ENCODE measurements at places on chromosomes 1 and 21. TPM values are rescaled to one million over a fixed set of nuclear protein-coding genes. Genes with fewer than 3 reads are reported as not detected.

GRCh38 chr1:113519556-113519955 is 129.2 kb downstream of the MAGI3 start:
- DNase-seq: no peak

- DNase-seq: no peak
These were observed 31.6 kb upstream of the UBE2U start for GRCh38 chr1:64171797-64172281.

DNA sequence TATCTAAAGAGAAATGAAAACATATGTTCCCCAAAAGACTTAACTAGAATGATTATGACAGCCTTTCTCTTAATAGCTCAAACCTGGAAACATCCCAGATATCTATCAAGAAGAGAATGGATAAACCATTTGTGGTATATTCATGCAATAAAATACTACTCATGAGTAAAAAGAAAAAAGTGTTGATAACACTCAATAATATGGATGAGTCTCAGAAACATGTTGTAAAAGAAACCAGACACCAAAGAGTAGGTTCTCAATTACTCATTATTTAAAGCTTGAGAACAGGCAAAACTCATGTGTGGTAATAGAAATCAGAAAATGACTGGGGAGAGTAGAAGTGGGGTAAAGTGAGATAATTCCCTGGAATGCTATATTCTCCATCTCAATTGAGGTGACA is 154.1 kb downstream of the PHTF1 start:
- no peak for DNase-seq

- DNase-seq: no peak
These were observed 33.4 kb downstream of the TMCC2 start for GRCh38 chr1:205260948-205261732.

- no peak for DNase-seq
These were observed 20.2 kb upstream of the PKP1 start for GRCh38 chr1:201262963-201263608.

GRCh38 chr1:95073446-95073845 is 695 bp upstream of the ALG14 start:
- DNase-seq: no peak

DNA sequence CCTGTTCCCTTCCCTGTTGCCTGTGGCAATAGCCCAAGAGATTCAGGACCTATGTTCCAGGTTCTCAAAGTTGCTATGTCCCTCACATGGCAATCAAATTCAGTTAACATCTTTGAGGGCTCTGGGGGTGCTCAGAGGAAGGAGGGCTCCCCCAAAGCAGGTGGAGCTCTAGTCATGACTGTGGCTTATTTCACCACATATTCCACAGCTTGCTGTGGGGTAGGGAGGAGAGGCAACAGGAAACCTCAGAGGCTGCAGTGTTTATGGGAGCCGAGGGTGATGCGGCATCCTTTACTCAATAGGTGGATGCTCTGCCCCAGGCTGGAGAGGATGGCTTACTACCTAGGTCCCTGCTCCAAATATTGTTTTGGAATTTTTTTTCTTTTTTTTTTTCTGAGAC is 1.2 kb upstream of the MKNK1 start:
- DNase-seq: no peak

- DNase-seq: no peak
These were observed 227.1 kb downstream of the GRIK3 start for GRCh38 chr1:36807262-36807661.

DNA sequence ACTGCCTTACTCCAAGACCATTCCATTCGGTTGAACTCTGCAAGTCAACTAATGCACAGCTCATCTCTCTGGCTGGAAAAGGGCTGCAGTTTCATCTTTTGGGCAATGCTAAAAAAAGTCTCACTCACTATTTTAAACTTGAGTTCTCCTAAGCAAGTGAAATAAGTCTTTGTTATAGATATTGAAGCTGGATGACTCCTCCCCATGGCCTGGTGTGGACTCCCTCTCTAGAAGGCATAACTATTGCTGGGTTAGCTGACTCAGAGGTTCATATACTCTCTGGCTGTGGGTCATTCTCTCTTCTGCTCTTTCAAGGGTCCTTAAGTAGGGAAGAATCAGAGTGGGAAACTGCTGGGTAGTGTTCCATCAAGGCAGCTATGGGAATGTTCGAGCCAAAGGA is 88.0 kb downstream of the XCL2 start:
- DNase-seq: no peak

DNA sequence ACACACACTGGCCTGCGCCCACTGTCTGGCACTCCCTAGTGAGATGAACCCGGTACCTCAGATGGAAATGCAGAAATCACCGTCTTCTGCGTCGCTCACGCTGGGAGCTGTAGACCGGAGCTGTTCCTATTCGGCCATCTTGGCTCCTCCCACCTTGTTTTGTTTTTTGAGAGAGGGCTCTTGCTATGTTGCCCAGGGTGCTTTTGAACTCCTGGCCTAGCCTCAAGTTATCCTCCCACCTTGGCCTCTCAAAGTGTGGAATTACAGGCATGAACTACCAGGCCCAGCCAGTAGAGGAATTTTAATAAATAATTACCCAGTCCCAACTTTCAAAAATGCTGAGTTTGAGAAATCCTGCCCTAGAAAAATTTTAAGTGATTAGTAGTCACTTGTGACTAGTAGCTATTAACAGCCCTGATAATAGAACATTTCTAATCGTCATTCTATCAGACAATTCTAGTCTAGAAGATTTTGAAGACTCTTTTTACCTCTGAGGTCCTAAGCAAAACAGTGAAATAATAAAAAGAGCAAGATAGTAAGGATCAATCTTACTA is 30.9 kb upstream of the SLC35D1 start:
- DNase-seq: no peak

DNA sequence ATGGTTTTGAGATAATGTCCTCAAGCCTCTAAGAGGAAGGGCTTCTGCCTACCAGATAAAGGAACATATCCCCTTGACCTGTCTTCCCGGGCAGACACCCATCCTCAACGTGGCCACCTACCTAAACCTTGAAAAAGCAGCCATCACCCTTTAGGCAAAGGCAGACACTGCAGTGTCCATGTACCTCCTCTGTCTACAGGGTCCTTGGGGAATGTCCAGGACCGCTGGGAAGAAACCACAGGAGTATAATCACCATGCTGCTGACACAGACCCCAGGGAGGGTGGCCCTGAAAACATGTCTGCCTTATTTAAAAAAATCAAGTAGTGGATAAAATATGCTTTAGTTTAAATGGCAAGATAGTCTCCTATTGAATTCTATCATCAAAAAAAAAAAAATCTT is 16.6 kb downstream of the BCAR3 start:
- no peak for DNase-seq

GRCh38 chr1:51168266-51168845 is 66.3 kb downstream of the C1orf185 start:
- DNase-seq: no peak

GRCh38 chr1:166597516-166597915 is 241.8 kb upstream of the POGK start:
- no peak for DNase-seq

DNA sequence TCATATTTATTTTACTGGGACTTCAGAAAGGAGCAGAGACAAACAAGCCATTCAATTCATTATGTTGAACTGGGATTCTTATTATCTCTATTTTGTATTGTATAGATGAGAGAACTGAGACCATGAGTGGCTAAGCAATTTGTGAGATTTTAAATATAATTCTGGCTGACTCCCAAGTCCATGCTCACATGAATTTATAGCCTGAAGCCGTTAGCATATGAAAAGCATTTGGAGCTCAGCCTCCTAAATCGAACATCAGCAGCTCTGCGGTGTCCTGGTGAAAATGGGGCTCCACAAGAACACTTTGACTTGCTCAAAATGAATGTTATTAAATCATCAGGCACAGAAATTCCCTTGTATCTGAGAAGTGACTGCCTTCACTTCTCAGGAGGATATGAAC is 96.8 kb upstream of the DPT start:
- DNase-seq: no peak

DNA sequence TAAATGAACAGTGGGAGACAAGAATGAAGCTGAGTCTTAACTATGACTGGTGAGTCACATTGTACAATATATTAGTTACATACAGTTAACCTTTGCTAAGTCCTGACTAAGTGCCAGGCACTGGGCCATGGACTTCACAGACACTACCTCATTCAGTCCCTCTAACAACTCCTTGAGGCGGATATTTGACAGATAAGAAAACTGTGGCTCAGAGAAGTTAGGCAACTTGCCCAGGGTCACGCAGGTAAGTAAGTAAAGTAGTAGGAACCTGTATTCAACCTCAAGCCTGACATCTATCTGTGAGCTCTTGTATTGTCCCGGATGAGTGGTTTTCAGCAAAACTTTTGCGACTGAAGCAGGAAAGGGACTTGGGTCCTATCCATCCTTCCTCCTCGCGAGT is 62.1 kb downstream of the GNG12 start:
- no peak for DNase-seq

GRCh38 chr1:15075817-15076216 is 77.7 kb upstream of the TMEM51 start:
- DNase-seq: no peak

DNA sequence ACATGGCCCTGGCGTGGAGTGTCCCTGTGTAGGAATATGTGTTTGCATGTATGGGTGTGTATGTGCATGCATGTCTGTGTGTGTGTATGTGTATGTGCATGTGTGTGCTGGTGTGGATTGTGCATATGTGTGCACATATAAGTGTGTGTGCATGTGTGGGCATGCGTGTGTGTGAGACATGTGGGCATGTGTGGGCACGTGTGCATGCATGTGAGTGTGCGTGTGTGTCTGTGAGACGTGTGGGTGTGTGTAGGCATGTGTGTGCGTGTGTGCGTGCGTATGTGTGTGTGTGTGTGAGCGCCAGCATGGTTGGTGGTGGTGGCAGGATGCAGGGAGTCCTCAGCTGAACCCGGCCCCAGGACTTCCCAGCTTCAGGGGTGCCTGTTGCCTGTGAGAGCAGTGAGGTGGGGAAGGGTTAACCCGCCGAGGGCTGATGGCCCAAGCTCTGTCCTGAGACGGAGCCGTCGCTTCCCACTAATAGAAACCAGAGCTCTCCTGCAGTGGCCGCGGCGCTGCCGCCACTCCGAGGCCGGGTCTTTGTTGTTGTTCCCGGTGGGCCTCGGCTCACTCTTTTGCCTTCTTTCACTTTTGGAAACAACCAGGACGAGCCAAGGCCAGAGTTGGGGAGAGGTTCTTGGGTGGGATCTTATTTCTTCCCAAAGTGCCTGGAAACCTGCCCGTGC is 143.6 kb upstream of the ARHGEF16 start:
- DNase-seq: no peak

GRCh38 chr1:121483961-121484424 is 299.2 kb downstream of the SRGAP2C start:
- DNase-seq: no peak

GRCh38 chr1:28830814-28831213 is 18.8 kb downstream of the OPRD1 start:
- no peak for DNase-seq

DNA sequence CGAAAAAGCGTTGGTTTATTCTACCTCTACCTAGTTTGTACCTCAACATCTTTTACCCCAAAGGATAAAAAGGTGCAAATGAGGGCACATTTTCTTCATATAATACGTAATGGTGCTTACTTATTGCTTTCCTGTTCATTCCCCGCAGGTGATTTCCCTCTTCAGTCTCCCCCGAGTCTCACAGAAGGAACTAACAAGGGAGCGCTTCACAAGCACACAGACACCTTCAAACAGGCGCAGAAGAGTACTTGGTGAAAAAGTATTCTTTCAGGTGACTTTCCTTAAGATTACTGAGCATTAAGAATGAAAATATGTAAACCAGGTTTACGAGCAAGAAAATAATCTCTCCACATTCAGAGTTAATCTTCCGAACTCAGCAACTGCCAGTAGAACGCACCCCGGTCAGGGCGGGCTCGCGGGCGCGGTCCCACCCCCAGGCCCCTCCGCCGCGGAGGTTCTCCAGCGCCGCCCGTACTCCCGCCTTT is 511 bp upstream of the RABGAP1L start:
- DNase-seq: no peak

DNA sequence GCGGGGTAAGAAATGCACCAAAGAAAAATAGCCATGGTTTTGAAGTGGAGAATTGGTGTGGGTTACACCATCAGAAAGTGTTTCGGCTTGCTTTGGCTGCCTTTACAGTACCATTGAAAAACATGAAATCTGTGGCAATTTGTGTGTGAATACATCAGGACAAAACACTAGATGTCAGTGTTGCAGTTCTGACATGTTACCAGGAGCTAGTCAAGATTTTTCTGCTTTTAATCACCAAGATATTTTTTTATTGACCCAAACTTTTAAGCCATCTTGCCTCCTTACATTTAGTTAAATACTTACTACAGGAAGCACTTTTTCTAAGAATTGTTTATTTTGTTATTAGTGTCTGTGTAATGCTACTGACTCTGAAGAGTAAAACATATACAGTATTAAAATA is 14.3 kb downstream of the RRP15 start:
- no peak for DNase-seq

- DNase-seq: no peak
These were observed 9.1 kb upstream of the MACF1 start for GRCh38 chr1:39195166-39196111.

The S100A1 gene
- 28.5 TPM for total RNA-seq

The MSH4 gene
- total RNA-seq: 0.66 TPM

The MTF2 gene
- 11.0 TPM for total RNA-seq

The NOTCH2 gene
- total RNA-seq: 106 TPM

The VWA5B1 gene
- total RNA-seq: not detected

The CFAP107 gene
- total RNA-seq: not detected

The IL24 gene
- not detected for total RNA-seq

The ACTL8 gene
- not detected for total RNA-seq

The GCLM gene
- total RNA-seq: 10.1 TPM

The LEFTY1 gene
- not detected for total RNA-seq

The GBP1 gene
- 29.5 TPM for total RNA-seq

The DPT gene
- total RNA-seq: 62.6 TPM

The LCE2D gene
- total RNA-seq: not detected

The AMY1A gene
- not detected for total RNA-seq

The RGS8 gene
- total RNA-seq: not detected
